Fibroblast of villous mesenchyme (primary cell): ENCODE measurements at places on chromosomes 5 and 9.
A peak's percentile ranks its signal among the peaks of the same experiment; 100 is the strongest.

GRCh38 chr9:31683116-31683515 is 701.3 kb upstream of the ACO1 start:
- peak; percentile 1 for DNase-seq

DNA sequence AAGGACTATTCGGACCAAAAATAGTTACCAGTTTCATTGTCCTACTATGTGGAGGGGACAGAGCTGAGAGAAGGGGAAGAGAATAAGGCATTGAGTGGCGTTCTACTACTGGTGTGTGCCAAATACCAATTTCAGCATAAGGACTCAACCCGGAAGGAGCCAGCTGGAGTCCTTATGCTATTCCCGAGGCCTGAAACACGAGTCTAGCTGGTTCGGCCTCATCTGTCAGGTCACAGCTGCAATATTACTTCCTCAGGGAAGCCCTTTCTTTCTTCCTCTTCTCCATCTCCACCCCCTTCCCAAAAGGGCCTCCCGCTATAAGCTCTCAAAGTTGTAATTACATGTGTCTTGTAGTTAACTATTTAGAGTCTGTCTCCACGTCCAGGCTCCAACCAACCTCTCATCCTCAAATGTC is 20.5 kb upstream of the FER start:
- DNase-seq, result peak; percentile 35

GRCh38 chr5:86797677-86798076 is 179.9 kb downstream of the COX7C start:
- no peak for DNase-seq

GRCh38 chr9:80873861-80874260 is 815.5 kb downstream of the TLE1 start:
- DNase-seq, result peak; percentile 55

DNA sequence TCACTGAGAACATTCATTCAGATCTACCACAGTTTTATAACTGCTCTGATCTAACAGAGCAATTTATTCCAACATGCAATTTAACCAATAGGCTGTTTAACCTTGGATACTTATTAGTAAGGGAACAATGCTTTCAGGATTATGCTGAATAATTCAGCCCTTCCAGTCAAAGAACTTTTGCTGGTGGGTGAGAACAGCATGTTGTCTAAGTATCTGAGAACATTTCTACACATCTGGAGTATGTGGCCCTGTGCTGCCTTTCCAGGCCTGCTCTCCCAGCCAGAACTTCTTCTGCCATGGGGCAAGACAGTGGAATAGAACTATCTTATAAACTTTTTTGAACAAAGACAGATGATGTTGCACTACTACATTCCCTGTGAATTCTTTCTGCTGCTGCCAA is 55.8 kb downstream of the NFIB start:
- no peak for DNase-seq

GRCh38 chr5:151562019-151562707 is 29.0 kb downstream of the FAT2 start:
- DNase-seq, result no peak

- DNase-seq, result peak; percentile 49
Observed at GRCh38 chr9:111691672-111692329, 30.4 kb downstream of the GNG10 start.

DNA sequence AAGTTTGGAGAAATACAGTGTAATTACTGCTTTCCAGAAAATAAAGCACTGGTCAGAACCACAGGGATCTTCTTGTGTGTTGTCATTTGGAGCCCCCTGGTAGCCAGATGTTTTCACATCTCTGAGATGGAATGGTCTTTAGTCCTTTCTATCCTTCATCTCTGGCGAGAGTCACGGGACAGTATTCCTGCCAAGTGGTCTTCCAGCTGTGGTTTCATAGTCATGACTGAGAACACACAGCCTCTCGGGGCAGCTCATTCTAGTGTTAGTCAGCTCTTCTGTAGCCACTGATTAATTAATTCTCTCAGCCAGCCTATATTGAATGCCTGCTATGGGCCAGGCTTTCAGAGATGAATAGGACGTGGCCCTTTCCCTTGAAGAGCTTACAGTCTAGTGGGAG is 34.1 kb downstream of the HMGXB3 start:
- DNase-seq, result peak; percentile 78

DNA sequence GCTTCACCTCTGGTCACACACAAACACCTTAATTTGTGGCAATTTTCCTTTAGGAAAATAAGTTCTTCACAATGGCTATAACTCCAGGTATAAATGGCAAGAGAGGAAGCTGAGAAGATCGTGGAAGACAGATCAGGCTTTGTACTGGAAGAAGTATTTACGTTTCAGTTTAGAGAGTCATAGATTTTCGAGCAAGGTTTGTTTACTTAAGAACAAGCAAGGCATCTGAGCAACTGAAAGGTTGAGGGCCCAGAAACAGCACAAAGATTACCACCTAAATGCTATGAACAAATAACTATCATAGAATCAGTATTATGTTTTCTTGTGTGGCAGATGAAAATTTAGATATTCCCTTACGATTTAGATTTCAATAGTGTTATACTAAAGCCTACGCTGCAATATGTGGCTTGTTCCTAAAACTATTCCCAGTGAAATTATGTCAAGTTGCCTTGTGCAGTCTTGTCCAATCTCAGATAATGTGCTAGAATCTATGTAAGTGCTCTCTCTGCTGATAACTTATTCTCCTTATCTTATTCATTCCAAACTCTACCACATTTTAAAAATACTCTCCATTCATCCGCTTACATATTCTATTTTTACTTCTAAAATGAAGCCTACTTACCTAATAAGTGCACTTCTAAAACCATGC is 6.7 kb downstream of the SLCO4C1 start:
- no peak for DNase-seq

- no peak for DNase-seq
Observed at GRCh38 chr9:72650206-72650605, 128.8 kb downstream of the TMC1 start.

DNA sequence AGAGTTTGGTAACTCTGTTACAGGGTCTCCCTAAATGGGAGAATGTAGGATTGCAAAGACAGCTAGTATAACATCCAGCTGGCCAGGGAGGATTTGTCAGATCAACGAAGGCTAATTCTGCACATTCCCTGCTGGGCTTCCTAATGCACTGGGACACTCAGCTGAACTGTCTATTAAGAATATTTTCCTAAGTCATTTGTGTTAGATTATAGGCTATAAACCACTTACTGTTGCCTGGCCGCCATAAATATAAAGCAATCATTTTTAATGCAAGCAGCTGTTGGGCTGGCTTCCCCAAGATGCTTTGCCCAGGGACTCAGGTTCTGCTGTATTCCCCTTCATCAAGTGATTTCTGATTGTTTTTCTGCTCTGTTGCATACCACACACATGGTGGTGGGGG is 35.3 kb upstream of the SLIT3 start:
- no peak for DNase-seq

DNA sequence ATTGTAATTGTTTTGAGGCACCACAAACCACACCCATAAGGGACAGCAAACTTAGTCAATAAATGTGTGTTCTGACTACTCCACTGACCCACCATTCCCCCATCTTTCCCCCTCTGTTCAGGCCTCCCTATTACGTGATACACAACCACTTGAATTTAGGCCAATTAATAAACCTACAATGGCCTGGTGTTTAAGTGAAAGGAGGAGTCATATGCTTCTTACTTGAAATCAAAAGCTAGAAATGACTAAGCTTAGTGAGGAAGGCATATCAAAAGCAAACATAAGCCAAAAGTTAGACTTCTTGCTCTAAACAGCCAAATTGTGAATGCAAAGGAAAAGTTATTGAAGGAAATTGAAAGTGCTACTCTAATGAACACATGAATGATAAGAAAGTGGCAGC is 14.6 kb downstream of the ZBTB43 start:
- no peak for DNase-seq

DNA sequence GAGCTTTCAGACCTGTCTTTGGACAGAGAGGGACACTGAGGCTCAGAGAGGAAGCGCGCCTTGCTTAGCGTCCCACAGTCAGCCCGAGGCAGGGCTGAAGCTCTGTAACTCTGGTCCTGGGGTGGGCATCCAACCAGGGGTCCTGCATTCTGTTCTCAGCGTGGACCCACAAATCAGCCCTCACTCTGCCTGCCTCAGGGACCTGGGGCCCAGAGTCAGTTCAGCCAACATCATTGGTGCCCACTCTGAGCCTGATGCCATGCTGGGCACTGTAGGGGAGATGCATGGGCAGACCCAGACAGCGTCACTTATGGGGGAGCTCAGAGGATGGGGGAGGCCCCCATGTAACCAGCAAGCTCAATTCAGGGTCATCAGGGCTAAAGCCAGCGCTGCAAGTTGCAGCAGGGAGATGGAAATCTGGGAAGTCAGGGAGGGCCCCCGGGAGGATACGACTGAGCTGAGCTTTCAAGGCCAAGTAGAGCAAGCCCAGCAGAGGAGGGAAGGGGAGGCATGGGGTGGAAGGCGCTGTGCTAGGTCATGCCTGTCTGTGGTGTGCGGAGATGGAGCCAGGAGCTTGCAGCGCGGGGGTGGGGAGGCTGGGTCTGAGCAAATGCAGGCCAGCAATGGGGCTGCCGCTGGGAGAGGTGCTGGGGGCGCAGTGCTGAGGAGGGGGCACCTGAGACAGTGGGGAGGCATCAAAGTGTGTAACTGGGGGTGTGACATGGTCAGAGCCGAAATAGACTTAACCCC is 21.1 kb downstream of the CORO2A start:
- no peak for DNase-seq
